ENCODE measurements at places on chromosomes 2 and 18.

- DNase-seq = no peak
These were observed 161.6 kb downstream of the BCL11A start for GRCh38 chr2:60391649-60392375.

DNA sequence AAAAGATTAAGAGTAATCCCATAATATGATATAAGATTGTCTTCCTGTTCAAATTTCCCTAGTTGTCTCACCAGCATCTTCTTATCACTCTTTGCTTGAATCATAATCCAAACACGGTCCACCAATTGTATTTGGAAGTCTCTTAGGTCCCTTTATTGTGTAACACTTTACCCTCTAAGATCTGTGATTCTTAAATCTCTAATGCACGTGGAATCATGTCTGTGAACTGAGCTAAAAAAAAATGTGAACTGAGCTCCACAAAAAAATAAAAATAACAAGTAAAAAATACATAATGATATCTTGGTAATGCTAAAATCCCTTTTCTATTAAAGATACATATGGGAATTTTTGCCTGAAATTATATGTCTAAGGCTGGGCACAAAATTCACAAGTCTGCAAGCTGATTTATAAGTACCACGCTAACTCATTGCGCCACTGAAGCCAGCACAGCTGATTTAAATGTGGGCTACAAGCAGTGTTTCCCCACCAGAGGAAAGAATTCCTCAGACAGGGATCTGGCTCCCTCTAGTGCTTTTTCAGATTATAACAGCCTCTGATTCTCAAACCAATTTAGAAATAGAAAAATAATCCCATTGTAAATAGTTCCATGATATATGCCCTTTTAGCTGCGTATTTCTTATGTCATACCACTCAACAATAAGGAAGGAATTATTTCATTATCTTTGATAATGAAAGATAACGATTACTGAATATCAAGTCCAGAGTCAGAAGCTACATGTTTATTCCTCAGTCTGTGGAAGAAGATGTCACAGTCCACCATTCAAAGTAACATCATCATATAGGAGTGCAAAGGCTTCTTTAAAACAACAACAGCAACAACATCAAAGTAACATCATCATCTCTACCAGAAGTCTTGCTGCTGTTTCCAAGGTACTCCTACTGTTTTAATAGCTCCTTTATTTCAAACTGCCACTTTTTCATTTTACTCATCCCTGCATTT, 22.9 kb downstream of the RBM43 start:
- no peak for DNase-seq

DNA sequence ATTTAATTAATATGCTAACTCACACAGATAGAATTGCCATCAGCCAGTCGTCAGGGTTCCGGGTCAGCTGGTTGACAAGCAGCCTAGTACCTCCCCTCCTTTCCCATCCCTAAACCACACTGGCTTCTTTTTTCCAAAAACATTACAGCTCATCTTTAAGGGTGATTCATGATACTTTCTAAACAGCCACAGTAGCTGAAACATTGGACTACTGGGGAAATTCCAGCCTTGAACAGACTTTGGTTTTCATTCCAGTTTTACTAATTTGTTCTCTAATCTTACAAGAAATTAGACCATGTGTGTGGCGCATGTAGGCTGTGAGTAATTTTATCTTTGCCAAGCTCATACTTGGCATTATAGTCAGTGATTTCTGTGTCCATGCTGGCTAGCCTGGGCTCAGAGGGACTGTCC, 110.8 kb downstream of the FMNL2 start:
- no peak for DNase-seq

DNA sequence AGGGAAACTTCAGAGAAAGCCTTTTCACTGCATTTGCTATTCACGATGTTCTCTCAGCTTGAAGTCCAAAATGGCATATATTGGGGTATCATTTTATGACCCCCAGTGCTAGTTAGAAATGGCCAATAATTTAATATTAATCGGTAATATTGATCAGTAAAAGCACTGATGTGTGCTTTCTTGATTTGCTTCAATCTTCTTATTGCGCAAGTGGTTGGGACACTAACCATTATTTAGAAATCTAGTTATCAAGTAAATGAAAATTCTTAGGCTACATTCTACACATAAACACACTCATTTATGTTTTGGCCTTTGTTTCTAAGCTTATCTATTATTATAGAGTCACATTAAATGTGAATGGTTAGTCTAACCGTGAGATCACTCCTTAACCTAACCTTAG, 49.7 kb upstream of the VWC2L start:
- DNase-seq = no peak

DNA sequence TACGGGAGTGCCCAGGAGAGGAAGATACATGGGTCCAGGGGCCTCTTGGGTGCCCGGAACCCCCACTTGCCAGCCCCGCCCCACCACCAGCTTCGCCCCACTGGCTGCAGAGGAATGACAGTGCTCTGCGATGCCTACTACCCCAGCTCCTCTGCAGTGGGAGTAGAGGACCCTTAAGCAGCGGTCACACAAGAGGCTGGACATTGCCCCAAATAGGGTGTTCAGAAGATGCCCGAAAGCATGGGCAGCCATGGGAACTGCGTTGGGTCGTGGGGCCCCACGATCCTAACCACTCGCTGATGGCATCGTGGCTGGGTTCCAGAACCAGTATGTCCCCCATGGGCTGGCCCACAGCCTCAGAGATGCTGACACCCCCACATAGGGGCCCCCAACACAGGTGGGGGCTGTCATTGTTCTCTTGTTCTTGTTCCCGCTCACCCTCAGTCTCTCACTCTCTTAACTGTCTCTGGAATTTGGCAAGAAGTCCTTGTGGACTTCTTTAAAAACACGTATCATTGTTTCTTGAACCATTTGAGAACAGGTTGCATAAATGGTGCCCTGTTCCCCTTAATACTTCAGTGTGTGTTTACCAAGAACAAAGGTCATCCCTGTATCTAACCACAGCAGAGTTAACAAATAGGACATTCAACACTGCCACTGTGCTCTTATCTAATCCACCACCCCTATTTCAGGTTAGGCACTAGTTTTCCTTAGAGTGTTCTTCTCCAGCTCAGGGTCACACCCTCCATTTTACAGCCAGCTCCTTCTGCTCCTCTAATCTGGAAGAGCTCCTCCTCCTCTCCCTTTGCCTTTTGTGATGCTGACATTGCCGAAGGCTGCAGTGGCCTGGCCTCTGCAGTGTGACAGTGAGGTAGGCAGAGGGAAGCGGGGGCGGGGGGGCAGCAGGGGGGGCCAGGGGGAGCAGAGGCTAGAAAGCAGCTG, 76.3 kb downstream of the STPG4 start:
- DNase-seq = no peak

GRCh38 chr18:7023063-7023580, 94.5 kb downstream of the LAMA1 start:
- no peak for DNase-seq

DNA sequence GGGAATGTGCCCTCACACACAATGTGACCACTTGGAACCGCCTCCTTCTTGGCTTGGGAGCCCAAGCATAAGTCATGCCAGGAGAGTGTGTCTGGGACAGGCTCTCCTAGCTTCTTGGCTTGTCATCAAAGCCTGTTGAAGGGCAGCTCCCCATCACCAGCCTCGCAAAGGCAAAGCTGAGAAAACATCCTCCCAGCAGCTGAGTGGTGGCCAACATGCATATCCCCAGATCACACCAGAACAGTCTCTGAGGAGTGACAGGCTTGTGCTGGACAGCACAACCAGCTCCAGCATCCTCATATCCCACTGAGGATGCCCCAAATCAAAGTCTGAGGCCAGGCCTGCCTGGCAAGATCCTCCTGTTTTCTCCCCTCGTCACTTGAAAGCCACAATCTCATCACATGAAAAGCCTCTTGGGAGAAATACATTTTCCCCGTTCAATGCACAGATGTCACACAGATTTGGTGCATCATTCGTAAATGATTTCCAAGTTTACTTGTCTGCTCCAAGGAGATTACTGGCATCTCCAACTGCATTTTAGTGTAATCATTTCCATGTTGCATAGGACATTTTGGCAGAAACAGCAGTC, 269.3 kb downstream of the TTC32 start:
- DNase-seq = no peak

- no peak for DNase-seq
These were observed 23.4 kb downstream of the TMEM18 start for GRCh38 chr2:653645-654425.

- no peak for DNase-seq
These were observed 91.5 kb downstream of the DYM start for GRCh38 chr18:49368876-49369440.

DNA sequence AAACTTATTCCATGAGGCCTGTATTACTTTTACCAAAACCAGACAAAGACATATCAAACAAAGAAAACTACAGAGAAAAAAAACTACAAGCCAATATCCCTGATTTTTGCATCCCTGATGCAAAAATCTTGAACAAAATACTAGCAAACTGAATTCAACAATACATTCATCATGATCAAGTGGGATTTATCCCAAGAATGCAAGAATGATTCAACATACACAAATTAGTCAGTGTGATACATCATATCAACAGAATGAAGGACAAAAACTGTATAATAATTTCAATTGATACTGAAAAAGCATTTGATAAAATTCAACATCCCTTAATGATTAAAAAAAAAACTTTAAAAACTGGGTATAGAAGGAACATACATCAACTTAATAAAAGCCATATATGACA, 106.8 kb downstream of the SLC39A10 start:
- DNase-seq = no peak

DNA sequence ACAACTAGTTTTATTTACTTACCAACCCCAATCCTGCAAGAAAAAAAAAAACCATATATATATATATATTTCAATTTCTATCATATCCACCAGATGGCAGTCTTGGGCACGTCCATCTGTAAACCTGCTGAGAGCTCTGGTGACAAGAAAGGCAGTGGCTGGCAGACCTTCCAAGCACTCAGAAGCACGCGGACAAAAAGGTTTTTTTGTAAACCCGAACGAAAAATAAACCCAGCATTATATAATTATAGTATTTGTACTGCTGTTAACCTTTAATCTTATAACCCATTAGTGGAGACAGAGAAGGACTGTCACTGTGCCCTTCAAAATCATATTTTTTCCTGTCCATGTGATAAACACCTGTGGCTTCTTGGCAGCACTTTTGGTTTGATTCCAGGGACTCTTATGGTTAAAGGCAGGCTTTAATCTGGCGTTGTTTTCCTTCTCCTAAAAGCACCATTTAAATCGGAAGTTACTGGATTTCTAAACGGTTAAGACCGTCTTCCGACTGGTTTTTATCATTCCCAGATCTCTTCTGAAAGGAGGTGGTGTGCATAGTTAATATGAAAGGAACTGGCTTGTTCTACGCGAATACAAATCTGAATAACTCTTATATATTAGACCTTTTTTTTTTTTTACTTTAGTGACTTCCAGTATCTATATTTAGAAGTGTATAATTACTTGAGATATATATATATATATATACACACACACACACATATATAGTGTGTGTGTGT, 31.0 kb upstream of the SLC3A1 start:
- DNase-seq = peak; percentile 34

- DNase-seq = no peak
These were observed 112.0 kb upstream of the NDUFV2 start for GRCh38 chr18:8990276-8991031.

- no peak for DNase-seq
These were observed 332.4 kb upstream of the MYT1L start for GRCh38 chr2:2663401-2664036.

GRCh38 chr2:207317378-207317984, 151.7 kb upstream of the KLF7 start:
- DNase-seq = no peak

DNA sequence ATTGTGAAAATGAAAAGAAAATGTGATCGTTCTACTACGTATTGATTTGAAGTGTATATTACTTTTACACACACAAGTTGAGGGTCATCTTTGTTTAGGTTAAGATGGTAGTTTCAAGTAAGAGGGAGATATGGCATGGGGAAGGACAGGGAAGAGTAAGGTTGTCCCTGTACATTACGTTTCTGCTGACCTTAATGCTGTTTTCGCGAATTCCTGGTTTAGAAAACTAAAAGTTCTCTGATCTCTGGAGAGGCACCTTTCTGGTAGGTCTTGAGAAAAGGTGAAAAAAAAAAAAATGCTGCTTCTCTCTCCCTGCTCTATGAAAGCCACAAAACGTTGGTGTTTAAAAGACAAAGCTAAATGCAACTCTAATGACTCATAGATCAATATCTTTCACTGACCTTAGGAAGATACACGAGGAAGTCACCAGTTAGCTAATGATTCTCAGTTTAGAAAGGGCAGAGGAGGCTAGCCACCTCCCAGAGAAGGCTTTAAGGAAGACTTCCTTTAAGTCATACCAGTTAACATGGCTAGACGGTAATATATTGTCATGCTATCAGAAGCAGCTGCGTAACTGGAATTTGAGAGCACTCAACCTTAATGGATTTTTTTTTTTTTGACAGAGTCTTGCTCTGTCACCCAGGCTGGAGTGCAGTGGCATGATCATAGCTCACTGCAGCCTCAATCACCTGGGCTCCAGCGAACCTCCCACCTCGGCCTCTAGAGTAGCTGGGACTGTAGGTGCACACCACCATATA, 13.2 kb downstream of the TXNDC2 start:
- no peak for DNase-seq

GRCh38 chr2:83915381-83915780, 543.7 kb downstream of the SUCLG1 start:
- DNase-seq = no peak

DNA sequence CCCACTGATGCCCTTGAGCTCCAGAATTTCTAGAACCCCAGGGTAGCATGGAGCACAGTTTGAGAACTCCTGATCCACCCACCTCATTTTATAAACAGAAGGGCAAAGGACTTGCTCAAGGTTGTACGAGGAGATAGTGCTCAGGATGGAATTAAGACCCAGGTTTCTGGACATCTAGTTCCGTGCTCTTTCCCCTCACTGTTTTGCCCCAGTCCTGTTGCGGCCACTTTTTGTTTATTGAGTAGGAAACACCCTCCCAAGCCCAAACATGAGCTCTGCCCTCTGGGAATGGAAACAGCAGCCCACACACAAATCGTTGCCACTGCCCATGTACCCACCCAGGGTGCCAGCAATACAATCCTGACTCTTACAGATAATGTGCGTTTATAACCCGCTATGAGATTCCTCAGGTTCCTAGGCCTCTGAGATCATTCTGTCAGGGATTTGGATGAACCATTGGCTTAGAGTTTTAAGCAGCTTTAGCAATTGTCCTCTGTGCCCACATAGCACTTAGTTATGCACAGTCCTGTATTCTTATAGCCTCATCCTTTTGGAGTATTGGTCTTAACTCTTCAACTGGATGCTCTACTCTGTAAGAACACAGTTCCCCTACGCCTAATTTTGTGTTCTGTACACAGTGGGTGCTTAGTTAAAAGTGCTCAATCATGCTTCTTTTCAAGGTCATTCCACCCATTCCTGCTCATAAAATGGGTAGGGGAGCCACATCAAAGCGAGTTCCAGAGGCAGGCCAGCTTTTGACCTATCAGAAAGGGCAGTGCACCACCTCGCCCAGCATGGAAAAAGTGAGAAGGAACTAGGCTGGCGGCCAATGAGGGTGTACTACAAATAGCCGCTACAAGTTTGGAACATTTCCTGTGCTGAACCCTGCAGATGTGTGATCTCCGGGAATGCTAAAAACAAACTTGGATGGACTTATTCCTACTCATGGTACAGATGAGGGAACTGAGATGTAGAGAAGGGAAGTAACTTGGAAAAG, 60.3 kb upstream of the IGFBP2 start:
- DNase-seq = no peak

- no peak for DNase-seq
These were observed 5.2 kb upstream of the RSAD2 start for GRCh38 chr2:6872394-6872793.

- DNase-seq = no peak
These were observed 19.9 kb upstream of the PLEKHH2 start for GRCh38 chr2:43616967-43617680.

GRCh38 chr18:48116873-48117630, 186.6 kb upstream of the SMAD2 start:
- no peak for DNase-seq

GRCh38 chr2:2621855-2622254, 290.8 kb upstream of the MYT1L start:
- DNase-seq = no peak

All from activated CD4-positive, alpha-beta T cell treated with anti-CD3 and anti-CD28 coated beads, Interleukin-2, amount 50 U/mL, for 4 hours (primary cell).